ENCODE measurements at places on chromosomes 4 and X.

- no peak for DNase-seq
Measured at GRCh38 chrX:67546496-67547423, 2.9 kb downstream of the AR start.

DNA sequence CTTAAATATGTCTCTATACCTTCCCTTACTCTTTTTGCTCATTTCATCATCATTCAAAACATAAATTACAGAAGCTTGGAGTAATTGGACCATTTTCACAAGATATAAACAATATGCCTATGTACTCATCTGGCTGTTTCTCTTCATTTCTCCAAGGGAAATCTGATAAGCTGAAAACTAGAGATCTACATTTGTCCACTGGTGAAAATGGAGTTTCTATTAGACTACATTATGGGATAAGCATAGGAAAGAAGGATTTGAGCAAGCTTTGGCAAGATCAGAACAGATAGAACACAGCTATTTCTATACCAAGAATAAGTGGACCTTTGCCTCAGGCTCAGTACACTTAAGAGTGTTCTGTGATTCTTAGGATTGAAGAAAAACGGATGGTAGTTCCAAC is 404.4 kb downstream of the GASK1B start:
- DNase-seq, result no peak

GRCh38 chrX:391717-392574 is 5.2 kb upstream of the PPP2R3B start:
- no peak for DNase-seq

DNA sequence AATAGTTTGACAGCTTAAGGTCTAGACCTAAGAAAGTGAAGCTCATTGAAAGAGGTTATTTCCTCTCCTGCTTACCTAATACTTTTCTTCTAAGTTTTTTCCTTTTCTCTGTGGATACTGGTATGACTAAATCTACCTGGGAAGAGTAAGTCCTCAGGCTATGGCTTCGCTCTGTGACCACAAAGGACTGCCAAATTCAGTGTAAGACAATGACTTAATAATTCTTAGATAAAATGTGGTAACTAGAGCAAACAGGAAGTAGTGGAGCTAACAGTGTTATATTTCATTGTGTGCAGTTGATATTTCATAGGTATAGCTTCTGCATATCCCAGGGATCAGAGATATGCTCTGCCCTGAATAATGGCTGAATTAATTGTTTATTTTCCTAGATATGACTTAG is 418.9 kb downstream of the CCSER1 start:
- DNase-seq, result no peak

DNA sequence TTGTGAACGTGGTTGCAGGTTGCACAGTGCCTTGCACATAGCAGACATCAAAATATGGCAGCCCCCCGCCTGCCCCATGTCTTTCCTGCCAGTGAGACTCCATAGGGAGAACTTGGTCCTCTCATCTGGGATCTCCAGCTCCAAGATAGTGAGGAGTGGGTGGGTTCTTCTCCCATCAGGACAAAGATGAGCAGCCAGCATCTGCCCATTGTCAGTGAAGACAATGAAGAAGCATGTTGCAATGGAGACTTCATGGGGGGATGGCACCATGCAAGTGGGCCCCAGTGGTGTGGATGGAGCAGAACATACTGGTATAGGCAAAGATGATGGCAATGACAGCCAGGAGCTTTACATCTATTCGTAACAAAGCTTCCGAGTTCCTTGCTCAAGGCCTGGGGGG is 80.2 kb downstream of the STARD8 start:
- DNase-seq, result no peak

- peak; percentile 50 for DNase-seq
Measured at GRCh38 chrX:154436983-154437752, at the start of gene GDI1. TSS of gene GDI1 (plus strand) at chrX:154437154. CDS start at chrX:154437255, 101 bp downstream.

DNA sequence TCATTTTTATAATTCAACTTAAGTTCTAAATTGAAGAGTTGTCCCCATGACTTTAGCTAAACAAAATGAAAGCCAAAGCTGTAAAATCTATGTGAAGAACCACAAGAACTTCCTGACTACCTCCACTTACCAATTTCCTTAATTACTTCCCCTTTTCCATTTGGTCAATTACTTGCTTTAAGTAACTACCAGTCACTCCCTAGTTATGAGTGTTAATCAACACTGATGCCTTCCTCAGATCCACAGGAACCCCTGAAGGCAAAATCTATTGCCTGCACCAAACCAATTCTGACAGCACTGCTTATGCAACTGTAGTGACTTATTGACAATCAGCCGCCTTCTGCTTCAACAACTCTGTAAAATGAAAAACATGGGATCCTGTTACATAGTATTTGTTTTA is 10.5 kb downstream of the RBMX start:
- DNase-seq, result no peak

DNA sequence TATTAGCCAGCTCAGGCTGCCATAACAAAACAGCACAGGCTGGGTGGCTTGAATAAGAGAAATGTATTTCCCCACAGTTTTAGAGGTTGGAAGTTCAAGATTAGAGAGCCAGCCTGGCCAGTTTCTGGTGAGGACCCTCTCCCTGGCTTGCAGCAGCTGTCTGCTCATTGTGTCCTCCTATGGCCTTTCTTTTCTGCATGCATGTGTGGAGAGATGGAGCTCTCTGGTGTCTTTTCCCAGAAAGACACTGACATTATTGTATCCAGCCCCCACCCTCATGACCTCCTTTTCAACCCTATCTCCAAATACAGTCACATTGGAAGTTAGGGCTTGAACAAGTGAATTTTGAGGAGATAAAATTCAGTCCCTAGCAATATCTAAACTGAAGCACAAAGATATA is 263.8 kb upstream of the PABPC4L start:
- DNase-seq, result no peak

- no peak for DNase-seq
Measured at GRCh38 chr4:185137233-185137925, 5.7 kb upstream of the SLC25A4 start.
